ENCODE measurements at places on chromosomes 1 and 21.

DNA sequence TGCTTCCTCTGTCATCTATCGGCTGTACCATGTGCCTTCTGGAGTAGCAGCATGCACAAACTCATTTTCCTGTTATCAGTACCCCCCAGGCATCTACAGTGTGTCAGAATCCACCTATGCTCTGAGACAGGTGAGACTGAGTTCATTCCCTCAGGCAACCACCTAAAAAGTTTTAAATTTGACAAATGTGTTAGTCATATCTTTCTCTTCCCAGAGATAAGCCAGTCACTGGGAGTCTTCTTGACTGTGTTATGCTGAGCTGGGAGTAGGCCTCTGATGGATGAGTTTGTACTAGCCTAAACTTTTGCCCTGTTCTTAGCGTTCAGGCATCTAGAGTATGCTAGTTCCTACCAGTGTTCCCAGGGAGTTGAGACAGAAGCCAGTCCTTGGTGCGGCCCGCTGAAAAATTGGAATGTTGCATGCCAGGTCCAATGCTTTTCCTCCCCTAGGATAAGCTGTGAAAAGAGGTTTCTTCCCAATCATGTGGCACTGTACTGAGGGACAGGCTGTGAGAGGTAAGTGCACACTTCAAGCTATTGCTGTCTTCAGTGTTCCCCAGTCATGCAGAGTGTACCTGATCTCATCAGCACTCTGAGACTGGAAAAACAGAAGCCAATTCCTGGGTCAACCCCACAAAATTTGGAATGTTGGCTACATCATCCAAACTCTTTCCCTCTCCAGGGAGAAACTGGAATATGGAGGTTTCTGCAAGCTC, 1202.3 kb downstream of the NCAM2 start:
- no peak for DNase-seq

- DNase-seq, result peak; percentile 45
These were observed 26.8 kb downstream of the IFI44 start for GRCh38 chr1:78676347-78676982.

GRCh38 chr1:248697907-248698306, 4.7 kb downstream of the OR14I1 start:
- no peak for DNase-seq

DNA sequence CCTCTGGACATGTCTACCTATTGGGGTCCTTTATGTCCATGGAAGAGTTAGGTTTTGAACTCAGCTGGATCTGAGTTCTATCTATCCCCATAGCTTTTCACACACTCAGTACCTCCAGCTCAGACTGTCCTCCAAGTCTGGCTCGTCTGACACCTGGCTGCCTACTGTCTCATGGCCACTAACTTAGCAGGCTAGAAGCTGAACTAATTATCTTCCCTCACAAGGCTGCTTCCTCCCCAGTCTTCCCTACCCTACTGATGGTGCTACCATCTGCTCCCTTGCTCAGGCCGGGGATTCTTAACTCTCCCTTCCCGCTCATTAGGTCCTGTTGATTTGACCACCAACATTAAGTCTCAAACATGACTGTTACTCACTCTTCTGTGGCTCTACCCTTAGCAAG, 13.4 kb downstream of the VANGL2 start:
- no peak for DNase-seq

DNA sequence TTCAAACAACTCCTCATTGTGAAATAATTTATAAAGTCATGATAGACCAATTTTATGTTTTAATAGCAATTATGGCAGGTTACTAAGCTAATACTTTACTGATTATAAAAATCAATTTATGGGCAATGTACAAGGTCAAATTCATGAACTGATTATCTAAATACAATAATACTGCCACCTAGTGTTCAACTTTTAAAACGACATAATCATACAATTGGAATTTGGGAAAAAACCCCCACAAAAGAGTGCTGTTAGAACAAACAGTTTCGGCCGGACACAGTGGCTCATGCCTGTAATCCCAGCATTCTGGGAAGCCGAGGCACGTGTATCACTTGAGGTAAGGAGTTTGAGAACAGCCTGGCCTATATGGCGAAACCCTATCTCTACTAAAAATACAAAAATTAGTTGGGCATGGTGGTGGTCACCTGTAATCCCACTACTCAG, 14.0 kb downstream of the GTF2B start:
- no peak for DNase-seq

Data from omental fat pad (tissue), 4 donors.